ENCODE measurements at places on chromosomes 3 and 15. TPM values are rescaled to one million over a fixed set of nuclear protein-coding genes. Genes with fewer than 3 reads are reported as not detected.

GRCh38 chr3:81716870-81717509 lies 44.5 kb downstream of the GBE1 start:
- H3K36me3 ChIP-seq: no peaks in the 10 kb centered on the region
- DNase-seq: no peak
- no peak overlapping the region for H3K4me3 ChIP-seq
- no peaks in the 10 kb centered on the region for H3K4me1 ChIP-seq

DNA sequence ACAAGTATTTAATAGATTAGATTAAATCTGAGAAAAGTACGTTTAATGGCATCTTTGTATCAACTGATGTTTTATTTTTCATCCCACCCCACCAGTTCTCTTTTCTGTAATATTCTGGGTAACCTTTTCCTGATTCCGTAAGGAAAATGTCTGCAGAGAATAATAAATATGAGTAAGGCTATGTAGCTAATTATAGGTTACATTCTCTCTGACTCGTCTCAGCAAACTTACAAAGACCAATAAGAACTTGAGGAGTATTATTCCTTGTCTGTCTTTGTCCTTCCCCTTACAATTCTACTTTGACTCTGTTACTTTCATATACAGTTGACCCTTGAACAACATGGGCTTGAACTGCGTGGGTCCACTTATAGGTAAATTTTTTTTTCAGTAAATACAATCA lies 12.1 kb downstream of the SNAP23 start:
- H3K27me3 ChIP-seq: no peaks in the 10 kb centered on the region
- H3K4me3 ChIP-seq: no peak overlapping the region
- no peak overlapping the region for H3K27ac ChIP-seq
- DNase-seq: no peak

DNA sequence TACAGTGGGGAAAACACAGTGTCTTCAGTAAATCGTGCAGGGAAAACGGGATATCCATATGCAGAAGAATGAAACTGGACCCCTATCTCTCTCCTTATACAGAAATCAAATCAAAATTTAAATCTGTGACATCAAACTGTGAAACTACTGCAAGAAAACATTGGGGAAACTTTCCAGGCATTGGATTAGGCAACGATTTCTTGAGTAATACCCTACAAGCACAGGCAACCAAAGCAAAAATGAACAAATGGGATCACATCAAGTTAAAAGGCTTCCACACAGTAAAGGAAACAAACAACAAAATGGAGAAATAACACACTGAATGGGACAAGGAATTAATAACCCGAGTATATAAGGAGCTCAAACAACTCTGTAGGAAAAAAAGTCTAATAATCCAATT lies 165.3 kb downstream of the PLCL2 start:
- H3K27ac ChIP-seq: no peak overlapping the region
- no peaks in the 10 kb centered on the region for H3K27me3 ChIP-seq
- H3K4me3 ChIP-seq: no peak overlapping the region
- no peak for DNase-seq
- H3K4me1 ChIP-seq: peaks cover 36% of the 10 kb centered on the region

GRCh38 chr15:51161491-51162220 lies 67.0 kb upstream of the TNFAIP8L3 start:
- H3K27ac ChIP-seq: no peak overlapping the region
- H3K27me3 ChIP-seq: peaks cover 3% of the 10 kb centered on the region
- peaks cover 2% of the 10 kb centered on the region for H3K4me1 ChIP-seq
- no peaks in the 10 kb centered on the region for H3K36me3 ChIP-seq

- no peaks in the 10 kb centered on the region for H3K4me1 ChIP-seq
- H3K4me3 ChIP-seq: no peak overlapping the region
- no peaks in the 10 kb centered on the region for H3K27me3 ChIP-seq
- H3K27ac ChIP-seq: no peak overlapping the region
These were observed 354.5 kb upstream of the KCNMB2 start for GRCh38 chr3:178181784-178182183.

CCNB2 gene
- total RNA-seq: 94.1 TPM

CGNL1 gene
- total RNA-seq: not detected

All from activated CD4-positive, alpha-beta T cell treated with anti-CD3 and anti-CD28 coated beads, Interleukin-2, amount 10 ng/mL, durations not matched to agents 7 days and 5 days (primary cell).